ENCODE measurements at places on chromosomes 1 and 21. TPM values are rescaled to one million over a fixed set of nuclear protein-coding genes. Genes with fewer than 3 reads are reported as not detected.

The TNFRSF4 gene
- not detected for total RNA-seq

The OR10Z1 gene
- total RNA-seq: not detected

The MPZ gene
- 2.5 TPM for total RNA-seq

The SNX7 gene
- total RNA-seq: 39.0 TPM

The GBP6 gene
- total RNA-seq: not detected

The CACNA1S gene
- total RNA-seq: not detected

The TTLL7 gene
- 17.2 TPM for total RNA-seq

The CSMD2 gene
- under 0.01 TPM for total RNA-seq

The C1orf105 gene
- total RNA-seq: not detected

The DNM3 gene
- total RNA-seq: 6.5 TPM

The ARTN gene
- total RNA-seq: not detected

The KRTAP6-1 gene
- not detected for total RNA-seq

The RIPK4 gene
- total RNA-seq: 32.7 TPM

The AZIN2 gene
- 23.6 TPM for total RNA-seq

The PTPRU gene
- total RNA-seq: 27.0 TPM

The PAX7 gene
- total RNA-seq: not detected

The GREM2 gene
- not detected for total RNA-seq

The UTP25 gene
- total RNA-seq: 17.6 TPM

The ROR1 gene
- 3.0 TPM for total RNA-seq

The COL16A1 gene
- total RNA-seq: 9.3 TPM

The FCGR2B gene
- 0.67 TPM for total RNA-seq

The POU3F1 gene
- total RNA-seq: 0.67 TPM

The PFKFB2 gene
- 19.9 TPM for total RNA-seq

The C1orf21 gene
- total RNA-seq: 30.5 TPM

The MEX3A gene
- 2.2 TPM for total RNA-seq

The AGL gene
- total RNA-seq: 16.8 TPM

The EFCAB14 gene
- total RNA-seq: 83.3 TPM

The DNAJC28 gene
- 4.7 TPM for total RNA-seq

The OR2G6 gene
- not detected for total RNA-seq

The CYP4B1 gene
- total RNA-seq: not detected
